ENCODE measurements at places on chromosomes 11 and 22.

GRCh38 chr11:27331981-27332380 is 31.0 kb downstream of the CCDC34 start:
- DNase-seq = peak; percentile 15

DNA sequence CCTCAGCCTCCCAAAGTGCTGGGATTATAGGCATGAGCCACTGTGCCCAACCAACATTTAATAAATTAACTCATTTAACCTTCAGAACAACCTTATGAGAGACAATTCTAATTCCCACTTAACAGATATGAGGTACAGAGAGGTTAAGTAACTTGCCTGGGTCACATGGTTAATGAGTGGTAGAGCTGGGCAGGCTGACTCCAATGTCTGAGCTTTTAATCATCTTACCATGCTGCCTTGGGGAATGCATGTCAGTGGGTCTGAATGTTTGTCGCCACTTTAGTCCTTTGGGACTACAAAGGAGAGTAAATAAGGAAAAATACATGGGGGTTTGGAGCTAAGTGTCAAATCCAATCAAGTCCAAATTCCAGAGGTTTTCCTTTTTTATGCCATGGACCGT is 11.2 kb upstream of the PIK3C2A start:
- no peak for DNase-seq

- no peak for DNase-seq
Observed at GRCh38 chr11:44327730-44328129, 17.8 kb upstream of the ALX4 start.

DNA sequence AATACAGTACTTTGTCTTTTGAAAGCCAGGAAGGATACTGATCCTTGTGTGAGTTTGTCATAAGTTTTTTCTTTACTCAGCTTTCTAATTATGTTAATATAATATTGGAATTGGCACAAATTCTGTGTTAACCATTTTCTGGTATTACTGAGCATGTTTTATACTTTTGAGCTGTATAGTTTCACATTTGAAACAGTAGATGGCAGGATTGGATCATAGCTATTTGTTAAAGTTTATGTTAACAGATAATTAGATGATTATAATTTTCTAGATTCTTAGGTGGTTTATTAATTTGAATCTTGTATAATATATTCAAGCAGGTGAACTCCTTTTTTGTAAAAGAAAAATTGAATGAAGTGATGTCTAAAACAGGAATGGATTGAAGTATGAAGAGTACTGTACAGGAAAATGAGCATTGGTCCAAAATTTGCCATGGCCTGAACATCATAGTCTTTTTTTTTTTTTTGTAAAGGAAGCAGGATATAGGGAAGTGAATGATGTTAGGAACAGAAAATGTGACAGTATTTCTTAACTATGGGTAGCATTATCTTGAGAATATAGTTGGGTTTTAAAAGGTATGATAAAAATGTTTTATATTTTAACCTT is 102.0 kb downstream of the CYP2R1 start:
- DNase-seq = no peak

GRCh38 chr11:34044664-34045485 is 6.7 kb upstream of the CAPRIN1 start:
- DNase-seq = peak; percentile 54

GRCh38 chr11:68065841-68066240 is 27.0 kb downstream of the TCIRG1 start:
- no peak for DNase-seq

- DNase-seq = no peak
Observed at GRCh38 chr11:72962084-72962483, 147.9 kb downstream of the ATG16L2 start.

- peak; percentile 14 for DNase-seq
Observed at GRCh38 chr22:36221799-36222751, 17.3 kb downstream of the APOL2 start.

DNA sequence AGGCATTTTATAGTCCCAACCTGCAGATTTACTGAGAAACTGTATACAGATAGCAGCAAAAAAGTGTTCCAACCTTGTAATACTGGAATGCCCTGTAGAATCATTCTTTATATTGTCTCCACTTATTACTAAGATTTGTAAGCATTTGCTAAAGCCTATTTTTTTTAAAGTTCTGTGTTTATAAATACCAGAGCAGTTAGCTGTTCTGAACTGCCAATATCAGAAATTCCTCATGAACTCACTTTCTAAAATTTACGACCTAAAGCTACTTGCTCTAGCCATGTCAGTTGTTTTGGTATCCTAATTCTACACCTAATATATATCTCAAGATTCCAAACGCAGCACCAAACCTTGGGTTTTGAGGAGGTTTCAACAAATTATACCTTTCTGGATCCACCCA is 103.2 kb downstream of the C11orf65 start:
- DNase-seq = no peak

GRCh38 chr11:34155057-34155756 is 49.8 kb downstream of the NAT10 start:
- DNase-seq = no peak

DNA sequence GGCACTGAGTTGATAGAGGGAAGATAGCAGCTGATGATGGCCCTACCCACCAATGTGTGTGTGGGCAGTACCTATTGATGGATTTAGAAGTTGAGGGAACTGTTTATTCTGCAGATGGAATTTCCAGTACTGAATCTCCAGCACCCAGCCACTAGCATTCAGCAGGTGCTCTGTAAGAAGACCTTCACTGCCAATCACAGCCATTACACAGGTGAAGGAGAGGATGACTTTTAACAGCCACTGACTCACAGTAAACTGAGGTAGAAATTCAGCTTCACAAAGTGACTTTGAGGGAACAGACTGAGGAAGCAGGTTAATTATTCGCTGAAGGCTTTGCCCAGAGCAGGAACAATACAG is 107.8 kb downstream of the GGTLC2 start:
- DNase-seq = no peak

GRCh38 chr11:113493206-113493605 is 18.0 kb upstream of the DRD2 start:
- DNase-seq = no peak

GRCh38 chr11:78339483-78339882 is 78.1 kb downstream of the GAB2 start:
- no peak for DNase-seq

GRCh38 chr22:28900379-28900925 is 17.1 kb downstream of the ZNRF3 start:
- no peak for DNase-seq

All from HTR-8/SVneo (cell line).